ELR (cell line): ENCODE measurements at places on chromosomes 5 and 9.

- DNase-seq, result no peak
Observed at GRCh38 chr9:138025417-138025816, 147.8 kb downstream of the CACNA1B start.

DNA sequence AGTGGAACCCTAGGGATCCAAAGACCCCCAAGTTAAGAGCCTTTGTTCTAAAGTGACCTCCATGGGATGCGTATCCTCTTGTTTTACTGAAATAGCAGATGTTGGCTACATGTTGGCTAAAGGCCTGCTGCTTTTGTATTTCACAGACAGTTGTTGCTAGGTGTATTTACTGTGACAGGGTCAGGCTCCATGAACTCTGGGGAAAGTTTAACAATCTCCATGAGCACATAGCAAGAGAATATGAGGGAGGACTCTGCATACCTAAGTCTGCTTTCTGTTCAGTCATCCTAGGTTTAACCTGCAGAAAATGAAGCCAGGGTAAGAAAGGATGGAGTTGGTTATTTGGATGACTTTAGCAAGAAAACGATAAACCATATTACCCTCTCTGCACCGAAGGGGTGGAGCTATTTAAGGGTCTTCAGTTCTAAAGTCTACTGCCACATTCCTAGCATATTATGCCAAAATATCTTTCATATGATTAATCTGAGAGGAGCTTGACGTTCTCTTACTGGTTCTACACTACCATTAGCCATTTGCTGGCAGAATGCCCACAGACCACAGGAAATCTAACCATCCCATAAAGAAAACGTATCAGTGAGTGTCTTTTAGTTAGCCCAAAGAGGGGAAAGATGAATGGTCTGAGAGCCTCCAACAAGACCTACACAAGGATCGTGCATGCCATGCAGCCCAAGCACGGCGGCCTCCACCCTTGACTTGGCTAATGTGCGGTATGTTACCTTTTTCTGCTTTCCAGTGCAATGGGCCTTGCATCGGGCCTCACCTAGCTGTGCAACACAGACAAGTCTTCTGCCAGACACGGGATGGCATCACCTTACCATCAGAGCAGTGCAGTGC is 127.8 kb downstream of the SAXO1 start:
- DNase-seq, result peak; percentile 95

DNA sequence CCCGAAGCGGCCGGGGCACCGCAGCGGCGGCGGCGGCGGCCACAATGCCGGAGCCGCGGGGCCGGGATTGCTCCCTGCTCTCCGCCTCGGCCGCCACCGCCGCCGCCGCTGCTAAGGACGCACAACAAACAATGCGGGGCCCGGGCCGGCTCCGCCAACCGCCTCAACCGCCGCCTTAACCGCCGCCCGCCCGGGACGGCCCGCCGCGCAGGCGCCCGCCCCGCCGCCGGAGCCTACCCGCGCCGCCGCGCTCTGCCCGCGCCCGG is 254 bp downstream of the STRBP start:
- peak; percentile 40 for DNase-seq

GRCh38 chr5:146533260-146533857 is 17.4 kb upstream of the GPR151 start:
- peak; percentile 71 for DNase-seq

DNA sequence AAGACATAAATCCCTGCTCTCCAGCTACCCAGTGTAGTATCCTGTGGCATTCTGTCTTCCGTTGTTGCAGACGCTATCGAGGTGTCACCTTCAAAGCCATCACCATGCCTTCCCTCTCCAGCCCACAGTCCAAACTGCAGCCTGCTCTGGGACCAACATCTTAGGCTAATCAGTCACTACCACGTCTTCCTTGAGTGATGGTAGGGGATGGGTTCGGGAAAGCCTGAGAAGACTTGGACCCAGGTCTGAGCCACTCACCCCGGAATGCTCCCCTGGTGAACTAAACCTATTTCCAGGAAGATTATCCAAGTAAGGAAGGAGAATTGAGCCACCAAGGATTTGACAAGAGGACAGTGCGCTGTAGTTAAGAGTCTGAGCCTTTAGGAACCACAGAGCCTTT is 52.9 kb upstream of the IRX1 start:
- no peak for DNase-seq

GRCh38 chr5:118069452-118069851 is 918.9 kb downstream of the DTWD2 start:
- no peak for DNase-seq
